ENCODE measurements at places on chromosomes 5 and 9.
A peak's percentile ranks its signal among the peaks of the same experiment; 100 is the strongest.

DNA sequence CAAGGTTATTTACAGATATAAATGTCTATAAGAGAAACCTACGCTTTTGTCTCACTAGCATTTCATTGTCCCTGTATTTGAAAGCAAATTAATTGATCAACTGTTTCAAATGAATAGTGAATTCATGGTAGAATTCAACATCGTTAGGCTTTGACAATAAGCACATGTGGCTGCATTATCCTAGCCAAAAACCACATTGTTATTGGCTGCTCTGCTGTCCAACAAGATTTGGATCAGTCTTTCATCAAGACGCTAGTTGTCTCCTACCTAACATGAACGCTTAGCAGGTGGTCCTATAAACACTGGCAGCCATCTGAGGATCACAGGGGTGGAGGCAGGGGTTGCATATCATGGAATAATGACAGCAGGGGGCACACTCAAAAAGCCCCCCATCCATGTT is 455.0 kb downstream of the CTNND2 start:
- DNase-seq, result no peak

DNA sequence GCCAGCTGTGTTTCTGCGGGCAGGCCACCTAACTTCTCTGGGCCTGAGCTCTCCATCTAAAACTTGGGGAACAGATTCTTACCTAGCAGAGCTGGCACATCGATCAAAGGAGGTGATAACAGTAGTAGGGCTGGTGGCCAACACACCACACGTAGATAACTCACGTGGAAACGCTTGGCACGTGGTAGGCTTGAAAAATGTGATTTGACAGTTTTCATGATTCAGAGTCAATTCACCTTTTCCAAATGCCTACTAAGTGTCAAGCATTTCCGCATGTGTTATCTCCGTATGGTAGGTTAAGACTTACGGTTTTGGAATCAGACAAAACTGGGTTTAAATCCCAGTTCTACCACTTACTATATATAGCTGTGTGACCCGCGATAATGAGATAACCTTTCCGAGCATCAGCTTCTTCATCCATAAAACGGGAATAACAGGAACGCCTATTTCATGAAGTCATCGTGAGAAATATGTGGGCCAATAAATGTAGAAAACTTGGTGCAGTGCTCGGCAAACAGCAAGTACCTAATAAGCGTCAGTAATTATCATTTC is 25.5 kb downstream of the NDUFA8 start:
- no peak for DNase-seq

DNA sequence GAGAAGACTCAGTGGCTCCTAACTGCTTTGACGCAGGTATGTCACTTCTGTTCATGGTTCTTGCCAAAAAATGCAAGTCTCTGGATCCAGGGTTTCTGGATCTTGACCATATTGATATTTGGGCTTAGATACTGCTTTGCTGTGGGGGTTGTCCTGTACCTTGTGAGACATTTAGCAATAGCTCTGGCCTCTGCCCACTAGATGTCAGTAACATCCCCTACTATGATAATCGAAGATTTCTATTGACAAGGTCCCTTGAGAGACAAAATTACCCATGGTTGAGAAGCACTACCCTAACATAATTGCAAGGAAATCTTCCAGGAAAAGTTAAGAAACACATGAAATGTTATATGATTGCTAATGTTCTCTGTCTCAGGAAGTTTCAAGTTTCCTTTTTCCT is 285.4 kb downstream of the TMEM232 start:
- DNase-seq, result no peak

DNA sequence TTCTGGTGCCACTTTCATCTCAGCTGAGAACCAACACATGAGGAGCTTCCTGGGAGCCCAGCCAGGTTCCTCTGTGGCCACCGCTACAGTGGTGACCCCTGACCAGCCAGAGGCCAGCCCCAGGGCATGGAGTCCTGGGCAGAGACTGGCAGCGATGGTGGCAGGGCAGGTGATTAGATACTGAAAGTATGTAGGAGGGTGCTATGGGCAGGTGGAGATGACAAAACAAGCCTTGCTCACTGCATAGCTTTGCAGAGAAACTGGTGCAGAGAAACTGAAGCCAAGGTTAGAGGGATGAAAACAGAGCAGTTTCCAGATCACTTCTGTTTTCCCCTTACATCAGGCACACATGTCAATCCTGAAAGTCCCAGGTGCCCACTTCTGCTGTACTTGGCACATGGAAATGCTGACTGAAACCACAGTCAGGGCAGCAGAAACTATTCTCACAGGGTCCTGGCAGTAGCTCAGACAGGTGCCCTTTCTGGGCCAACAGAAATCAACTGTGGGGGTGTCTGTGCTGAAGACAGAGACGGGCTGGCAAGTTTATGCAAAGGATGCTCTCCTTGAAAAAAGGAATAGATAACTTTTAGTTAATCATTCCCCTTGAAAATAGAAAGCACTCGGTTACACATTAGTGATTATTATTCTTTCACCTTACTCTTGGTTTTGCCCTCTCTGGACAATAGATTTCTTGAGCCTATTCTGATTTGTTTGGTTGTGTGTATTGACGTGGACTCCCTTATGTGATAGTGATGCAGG is 90.3 kb downstream of the ANKRD55 start:
- DNase-seq, result no peak

DNA sequence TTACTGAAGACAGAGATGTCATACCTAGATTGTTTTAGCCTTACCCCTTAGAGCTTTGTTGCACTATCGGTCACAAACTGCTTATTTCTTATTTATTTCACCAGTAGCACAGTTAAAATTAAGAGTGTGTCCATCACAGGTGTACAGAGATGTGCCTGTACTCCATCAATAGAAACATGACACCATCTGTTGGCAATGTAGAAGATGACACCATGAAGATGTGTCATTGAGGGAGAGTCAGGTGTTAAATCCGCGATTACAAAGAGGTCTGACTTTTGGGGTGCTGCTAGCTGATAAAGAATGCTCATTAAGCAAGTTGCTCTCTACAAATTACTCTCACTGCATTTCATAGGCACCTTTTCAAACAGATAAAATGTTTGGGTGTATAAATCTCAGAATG is 164.4 kb downstream of the SMARCA2 start:
- no peak for DNase-seq

- no peak for DNase-seq
These were observed 440.4 kb downstream of the CDH18 start for GRCh38 chr5:19547640-19548039.

GRCh38 chr9:121698627-121699570 is 47.5 kb downstream of the DAB2IP start:
- peak; percentile 52 for DNase-seq

- peak; percentile 27 for DNase-seq
These were observed 244.1 kb downstream of the ADGRV1 start for GRCh38 chr5:90802474-90803317.

GRCh38 chr9:85738509-85738908 is 3.2 kb downstream of the AGTPBP1 start:
- no peak for DNase-seq

GRCh38 chr9:98766586-98766985 is 29.8 kb downstream of the ANKS6 start:
- DNase-seq, result no peak

DNA sequence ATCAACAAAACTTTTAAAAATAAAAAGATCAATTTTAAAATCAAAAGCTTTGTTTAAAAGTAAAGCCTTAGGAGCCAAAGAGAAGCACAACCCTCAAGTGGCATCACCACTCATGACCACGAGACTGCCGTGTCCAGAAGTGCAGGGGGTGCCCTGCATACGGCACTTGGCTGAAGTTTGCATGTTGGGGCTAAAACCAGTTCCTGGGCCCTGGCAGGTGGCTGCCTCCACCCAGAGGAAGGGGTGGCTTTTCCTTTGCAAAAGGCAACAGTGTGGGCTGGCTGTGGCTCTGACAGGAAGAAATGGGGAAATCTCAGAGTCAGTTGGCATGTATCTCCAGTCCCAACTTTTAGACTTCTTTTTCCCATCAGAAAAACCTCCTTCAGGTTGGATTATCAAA is 15.3 kb downstream of the TRMO start:
- no peak for DNase-seq

- no peak for DNase-seq
These were observed 223.3 kb downstream of the DIRAS2 start for GRCh38 chr9:90419221-90419851.

DNA sequence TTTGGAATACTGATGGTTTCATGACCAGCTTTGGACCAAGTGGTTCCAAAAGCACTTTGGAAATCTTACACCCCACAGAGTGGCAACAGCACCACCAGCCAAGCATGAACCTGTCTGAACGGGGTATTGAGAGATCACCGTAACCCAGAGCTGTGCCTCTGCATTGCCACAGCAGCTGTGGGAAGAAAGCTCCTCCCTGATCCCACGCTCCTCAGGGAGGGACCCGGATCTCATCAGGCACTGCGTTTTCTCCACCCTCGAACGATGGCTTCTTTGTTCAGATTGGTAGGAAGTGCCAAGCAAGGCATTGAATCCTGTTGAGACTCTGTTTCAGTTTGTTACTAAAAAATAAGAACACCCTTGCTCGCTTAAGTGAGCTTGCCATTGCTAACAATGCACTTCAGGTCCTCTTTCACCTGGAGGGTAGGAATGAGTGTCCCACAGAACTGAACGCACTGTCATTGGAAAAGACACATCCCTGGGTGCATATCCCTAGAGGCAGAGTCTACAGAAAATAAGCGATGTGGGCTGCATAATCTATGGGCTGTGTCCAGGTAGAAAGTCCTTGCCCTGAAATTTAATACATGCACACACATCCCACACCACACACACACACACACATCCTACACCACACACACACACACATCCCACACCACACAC is 118.0 kb upstream of the ICE1 start:
- no peak for DNase-seq

- DNase-seq, result no peak
These were observed 93.0 kb upstream of the CCL21 start for GRCh38 chr9:34802916-34803315.

GRCh38 chr9:82196622-82197441 is 208.3 kb downstream of the SPATA31D1 start:
- DNase-seq, result no peak

DNA sequence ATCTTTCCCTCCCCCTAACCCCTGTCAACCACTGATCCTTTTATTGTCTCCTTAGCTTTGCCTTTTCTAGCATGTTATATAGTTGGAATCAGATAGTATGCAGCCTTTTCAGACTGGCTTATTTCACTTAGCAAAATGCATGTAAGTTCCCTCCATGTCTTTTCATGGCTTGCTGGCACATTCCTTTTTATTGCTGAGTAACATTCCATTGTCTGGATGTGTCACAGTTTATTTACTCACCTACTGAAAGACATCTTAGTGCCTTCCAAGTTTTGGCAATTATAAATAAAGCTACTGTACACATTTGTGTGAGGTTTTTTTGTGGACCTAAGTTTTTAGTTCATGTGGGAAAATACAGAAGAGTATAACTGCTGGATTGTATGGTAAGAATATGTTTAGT is 230.1 kb downstream of the PBX3 start:
- DNase-seq, result no peak

GRCh38 chr9:27133817-27134216 is 24.8 kb downstream of the TEK start:
- DNase-seq, result no peak

DNA sequence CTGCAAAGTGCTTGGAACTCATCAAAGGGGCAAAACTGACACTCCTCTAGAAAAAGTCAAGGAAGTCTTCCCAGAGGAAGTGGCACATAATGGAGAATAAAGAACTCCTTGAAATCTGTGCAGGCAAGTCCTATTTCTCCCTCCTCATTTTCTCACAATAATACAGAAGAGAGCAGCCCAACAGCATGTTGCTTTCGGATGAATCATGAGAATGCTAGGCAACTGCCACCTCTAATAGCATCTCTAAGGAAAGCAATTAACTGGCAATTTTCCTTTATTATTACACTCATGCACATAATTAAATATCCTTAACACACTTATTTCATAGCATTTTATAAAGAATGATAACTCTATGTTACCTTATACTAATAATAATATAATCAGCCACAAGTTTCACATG is 122.2 kb upstream of the PTGER4 start:
- no peak for DNase-seq

DNA sequence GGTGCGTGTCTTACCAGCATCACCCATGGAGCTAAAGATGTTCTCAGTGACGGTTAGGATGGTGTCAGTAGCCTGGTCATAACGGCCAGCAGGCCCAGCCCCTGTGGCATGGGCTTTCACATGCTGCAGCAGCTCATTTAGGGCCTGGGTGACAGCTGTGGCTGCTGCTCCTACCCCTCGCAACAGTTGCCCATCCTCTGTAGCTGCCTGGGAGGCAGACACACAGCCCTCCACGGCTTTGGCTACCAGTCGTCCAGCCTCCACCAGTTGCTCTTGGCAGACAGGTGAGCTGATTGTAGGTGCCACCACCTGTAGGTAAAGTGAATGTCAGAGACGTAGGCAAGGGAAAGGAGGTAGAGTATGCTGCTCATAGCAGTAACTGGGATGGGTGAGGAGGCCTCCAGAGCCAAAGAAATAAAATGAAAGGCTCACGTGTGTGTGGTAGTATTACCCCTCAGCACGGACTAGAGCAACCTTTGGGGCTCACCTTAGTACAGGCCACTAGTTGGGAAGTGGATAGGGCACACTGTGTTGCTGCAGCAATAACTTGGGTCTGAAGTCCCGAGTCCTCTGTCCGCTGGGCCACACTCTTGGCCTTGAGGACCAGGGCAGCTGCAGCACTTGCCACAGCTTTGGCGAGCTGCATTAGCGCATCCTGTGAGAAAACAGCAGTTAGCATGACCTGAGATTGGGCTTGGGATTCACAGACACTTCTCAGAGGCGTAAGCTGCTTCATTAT is 14.7 kb downstream of the TLN1 start:
- no peak for DNase-seq

DNA sequence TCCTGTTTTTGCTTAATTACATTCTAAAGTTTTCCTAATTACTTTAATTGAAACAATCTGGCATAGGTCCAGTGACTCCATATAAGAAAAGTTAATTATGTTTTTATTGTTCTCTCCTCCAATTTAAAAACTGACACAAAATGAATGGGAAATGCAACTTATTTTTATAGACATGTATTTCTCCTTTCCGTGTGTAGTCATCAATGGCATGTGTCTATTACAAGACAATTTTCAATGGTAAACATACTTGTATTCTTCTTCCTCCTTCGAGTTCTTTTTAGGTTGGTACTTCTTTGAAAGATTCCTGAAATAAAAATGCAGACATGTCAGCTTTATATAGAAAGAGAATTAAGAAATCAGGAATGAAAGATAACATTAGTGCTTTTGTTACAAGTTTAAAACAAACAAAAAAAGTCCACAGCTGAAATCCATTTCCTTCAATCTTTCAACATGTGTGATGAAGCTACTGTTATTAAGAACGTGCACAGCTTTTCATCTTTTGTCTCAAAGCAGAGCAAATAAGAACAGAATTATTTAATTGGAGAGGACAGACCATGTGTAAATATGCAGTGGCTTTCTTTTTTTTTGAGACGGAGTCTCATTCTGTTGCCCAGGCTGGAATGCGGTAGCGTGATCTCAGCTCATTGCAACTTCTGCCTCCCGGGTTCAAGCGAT is 63.8 kb downstream of the FNBP1 start:
- no peak for DNase-seq

DNA sequence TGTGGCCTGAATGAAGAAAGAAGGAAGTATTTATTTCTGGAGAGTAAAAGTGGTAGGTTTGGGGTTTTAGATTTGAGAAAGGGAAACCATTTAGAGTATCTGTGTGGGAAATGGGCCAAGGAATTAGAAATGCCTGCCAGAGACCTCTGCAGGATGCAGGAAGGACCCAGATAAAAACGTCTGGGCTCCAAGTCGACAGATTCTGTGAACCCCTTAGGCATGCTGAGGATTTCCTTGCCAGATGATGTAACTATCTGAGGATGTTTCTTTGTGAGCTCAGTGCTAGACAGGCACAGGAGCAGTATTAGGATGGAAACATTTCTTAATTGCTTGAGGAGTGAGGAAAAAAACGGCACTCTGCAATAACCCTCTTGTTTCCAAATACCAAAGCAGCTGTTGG is 251.8 kb upstream of the DMRT1 start:
- no peak for DNase-seq
